ENCODE measurements at places on chromosomes 3 and 15. TPM values are rescaled to one million over a fixed set of nuclear protein-coding genes. Genes with fewer than 3 reads are reported as not detected.
A peak's percentile ranks its signal among the peaks of the same experiment; 100 is the strongest.

DNA sequence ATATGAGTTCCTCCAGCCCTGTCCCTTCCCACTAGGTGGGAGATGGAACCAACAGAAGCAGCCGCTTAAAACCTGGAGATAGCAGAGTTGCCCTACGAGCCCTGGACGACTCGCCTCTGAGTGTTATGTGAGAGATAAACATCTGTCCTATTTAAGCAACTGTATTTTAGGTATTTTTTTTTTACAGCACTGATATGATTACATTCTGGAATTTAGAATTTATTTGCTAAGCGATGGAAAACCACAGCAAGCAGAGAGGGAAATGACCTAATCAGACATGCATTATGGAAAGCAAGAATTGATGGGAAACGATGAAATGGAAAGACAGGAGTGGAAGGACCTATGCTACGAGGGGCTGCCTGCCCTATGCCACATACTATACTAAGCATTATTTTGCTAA lies 379.0 kb upstream of the IL12A start:
- DNase-seq, result no peak

GRCh38 chr15:81016489-81017068 lies 15.9 kb downstream of the TLNRD1 start:
- DNase-seq, result no peak

DNA sequence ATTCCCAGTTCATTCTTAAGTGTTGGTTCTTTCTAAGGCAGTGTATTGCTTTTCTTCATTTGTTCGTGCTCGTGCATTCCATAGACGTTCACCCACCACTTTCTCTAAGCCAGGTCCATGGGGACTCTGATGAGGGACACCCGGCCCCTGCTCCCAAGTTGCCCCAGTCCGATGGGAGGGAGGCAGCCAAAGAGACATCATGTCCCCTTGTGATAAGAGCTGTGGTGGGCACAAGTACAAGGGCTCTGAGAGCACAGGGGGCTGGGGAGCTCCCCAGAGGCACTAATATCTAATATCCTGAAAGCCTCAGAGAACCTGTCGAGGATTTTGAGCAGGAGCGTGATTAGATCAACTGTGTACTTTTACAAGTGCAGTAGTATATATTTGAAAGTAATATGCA lies 6.3 kb downstream of the SPSB4 start:
- no peak for DNase-seq

GRCh38 chr3:68620211-68620610 lies 312.1 kb downstream of the TAFA4 start:
- no peak for DNase-seq

- DNase-seq, result peak; percentile 71
Observed at GRCh38 chr15:66698318-66698961, 3.6 kb upstream of the SMAD6 start.

Gene RIOX2
- 42.3 TPM for total RNA-seq

Gene CMTM7
- total RNA-seq, result 8.5 TPM

Gene HYAL1
- 0.72 TPM for total RNA-seq

Gene UROC1
- total RNA-seq, result not detected

Gene APEH
- 120 TPM for total RNA-seq

Data from A172 (cell line).